ENCODE measurements at places on chromosomes 2 and 18.
A peak's percentile ranks its signal among the peaks of the same experiment; 100 is the strongest.

DNA sequence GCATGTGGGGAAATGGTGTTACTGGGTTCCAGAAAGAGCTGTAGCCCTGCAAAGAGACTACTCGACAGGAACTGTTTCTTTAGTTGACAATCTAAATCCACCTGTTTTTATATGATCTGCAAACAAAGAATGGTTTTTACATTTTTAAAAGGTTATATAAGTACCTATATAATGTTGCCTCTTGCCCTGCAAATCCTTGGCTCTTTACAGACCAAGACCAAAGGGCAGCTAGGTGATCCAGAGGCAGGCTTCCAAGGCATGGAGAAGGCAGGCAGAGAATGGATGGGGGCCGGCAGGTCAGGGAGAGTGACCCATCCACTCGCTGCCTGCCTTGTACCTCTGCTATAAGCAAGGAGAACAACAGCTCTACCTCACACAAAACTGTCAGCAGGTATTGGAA, 173.6 kb downstream of the ANTXR1 start:
- no peak for DNase-seq

GRCh38 chr18:59909289-59910036, 9.7 kb downstream of the PMAIP1 start:
- DNase-seq = no peak

GRCh38 chr2:15919716-15920434, 20.5 kb upstream of the MYCN start:
- no peak for DNase-seq

GRCh38 chr2:153871231-153872221, at the start of gene GALNT13:
TSS of gene GALNT13 (plus strand) at chr2:153871922.
- DNase-seq = peak; percentile 61

- no peak for DNase-seq
These were observed 101.5 kb upstream of the HS6ST1 start for GRCh38 chr2:128420131-128420530.

GRCh38 chr18:54023471-54023870, 201.0 kb downstream of the MBD2 start:
- DNase-seq = peak; percentile 23

All from H54 (cell line).